Breast epithelium (tissue), 4 donors: ENCODE measurements at places on chromosomes 6 and 20. TPM values are rescaled to one million over a fixed set of nuclear protein-coding genes. Genes with fewer than 3 reads are reported as not detected.

The PNLDC1 gene
- not detected for total RNA-seq

The FUT9 gene
- total RNA-seq: 2.8 TPM

The KIAA0408 gene
- total RNA-seq: 42.7 TPM

The CST1 gene
- not detected for total RNA-seq

The ERVFRD-1 gene
- total RNA-seq: not detected

The MTCH1 gene
- total RNA-seq: 229 TPM

The SLC17A4 gene
- not detected for total RNA-seq

The WFDC10B gene
- not detected for total RNA-seq

The IMPG1 gene
- total RNA-seq: not detected

The HMGCLL1 gene
- 3.7 TPM for total RNA-seq

The RING1 gene
- 20.6 TPM for total RNA-seq
